ENCODE measurements at places on chromosomes 4 and X.

GRCh38 chrX:152819266-152819665 lies 11.3 kb downstream of the CETN2 start:
- H3K4me1 ChIP-seq = no peaks in the 10 kb centered on the region
- no peak overlapping the region for H3K4me3 ChIP-seq
- no peak overlapping the region for H3K27ac ChIP-seq
- no peak for DNase-seq
- peaks cover 11% of the 10 kb centered on the region for H3K27me3 ChIP-seq
- no peaks in the 10 kb centered on the region for H3K36me3 ChIP-seq

DNA sequence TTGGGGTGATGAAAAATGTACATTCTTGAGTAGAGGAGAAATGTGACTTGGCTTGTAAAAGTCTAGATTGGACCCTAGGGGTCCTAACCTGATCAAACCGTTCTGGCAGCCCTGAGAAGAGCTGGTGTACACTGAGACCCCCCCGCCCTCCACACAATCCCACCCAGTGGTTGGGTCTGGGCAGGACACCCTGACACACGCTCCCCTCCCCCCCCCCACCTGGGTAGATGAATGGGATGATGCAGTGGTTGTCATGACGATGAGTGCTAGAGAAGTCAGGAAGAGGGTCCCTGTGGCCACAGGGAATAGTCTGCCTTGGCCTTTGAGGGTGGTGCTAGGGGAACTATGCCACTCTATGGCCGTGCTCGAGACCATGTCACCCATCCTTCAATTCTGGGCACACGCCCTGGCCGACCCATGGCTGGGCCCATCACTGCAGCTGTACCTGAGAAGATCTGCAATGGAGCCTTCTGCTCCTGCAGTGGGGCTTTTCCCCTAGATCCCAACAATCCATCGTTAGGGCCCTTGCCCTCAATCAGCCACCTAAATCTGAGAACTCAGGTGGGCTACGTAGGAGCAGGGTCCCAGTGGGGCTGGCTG lies 4.4 kb downstream of the CDK16 start:
- no peaks in the 10 kb centered on the region for H3K27me3 ChIP-seq
- peaks cover 27% of the 10 kb centered on the region for H3K4me1 ChIP-seq
- H3K4me3 ChIP-seq = no peak overlapping the region

DNA sequence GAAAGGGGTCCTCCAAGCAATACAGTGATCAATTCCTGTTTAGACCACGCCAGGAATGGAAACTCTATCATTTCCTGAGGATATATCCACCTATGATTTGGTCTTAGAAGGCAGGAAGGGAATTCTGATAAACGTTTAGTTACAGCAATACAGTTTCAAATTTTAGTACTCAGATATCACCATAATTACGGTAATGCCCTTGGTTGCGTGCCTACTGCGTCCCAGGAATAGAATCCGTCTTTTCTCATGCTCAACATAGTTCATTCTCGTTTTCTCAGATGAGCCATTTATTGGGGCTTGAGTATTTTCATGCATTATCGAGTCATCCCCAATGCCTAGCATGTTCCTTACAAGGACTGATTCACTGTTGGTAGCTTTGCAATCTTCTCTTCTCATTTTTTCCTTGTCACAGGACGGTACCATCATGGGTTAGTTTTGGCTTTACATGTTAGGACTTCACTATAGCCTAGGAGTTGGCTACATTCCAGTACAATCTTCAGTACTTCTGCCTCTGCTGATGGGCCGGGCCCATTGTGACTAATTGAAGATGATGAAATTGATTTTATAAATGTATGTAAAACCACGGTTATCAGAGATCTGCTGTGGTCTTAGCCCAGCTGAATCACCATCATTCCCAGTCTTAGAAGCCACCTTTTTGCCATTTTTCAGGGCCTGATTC lies 4.4 kb upstream of the PRKX start:
- no peaks in the 10 kb centered on the region for H3K4me1 ChIP-seq
- no peaks in the 10 kb centered on the region for H3K36me3 ChIP-seq
- no peak overlapping the region for H3K27ac ChIP-seq
- H3K27me3 ChIP-seq = no peaks in the 10 kb centered on the region
- DNase-seq = no peak

DNA sequence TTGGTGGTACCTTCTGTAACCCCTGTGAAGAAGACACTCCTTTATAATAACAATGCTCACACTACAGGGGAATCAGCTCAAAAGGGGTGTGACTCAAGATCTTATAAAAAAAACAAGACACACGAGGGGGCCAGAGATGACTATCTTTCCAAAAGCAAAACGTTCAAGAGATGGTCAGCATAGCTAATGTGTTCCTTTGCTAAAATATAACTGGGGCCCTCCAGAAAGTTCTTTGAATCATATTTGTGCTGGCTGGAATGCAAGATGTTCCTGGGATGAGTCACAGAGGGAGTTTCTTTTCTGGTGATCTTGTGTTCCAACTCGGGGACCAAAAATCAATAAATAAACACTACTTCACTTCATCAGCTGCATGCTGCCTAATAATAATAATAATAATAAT lies 46.5 kb downstream of the RAI2 start:
- H3K27ac ChIP-seq = no peak overlapping the region
- H3K4me3 ChIP-seq = no peak overlapping the region
- no peaks in the 10 kb centered on the region for H3K36me3 ChIP-seq
- no peak for DNase-seq
- H3K27me3 ChIP-seq = no peaks in the 10 kb centered on the region

- H3K4me3 ChIP-seq = no peak overlapping the region
- no peaks in the 10 kb centered on the region for H3K36me3 ChIP-seq
- no peaks in the 10 kb centered on the region for H3K4me1 ChIP-seq
- DNase-seq = no peak
- no peak overlapping the region for H3K27ac ChIP-seq
These were observed 49.3 kb upstream of the EPGN start for GRCh38 chr4:74258963-74259362.
